ENCODE measurements at places on chromosomes 2 and 18. TPM values are rescaled to one million over a fixed set of nuclear protein-coding genes. Genes with fewer than 3 reads are reported as not detected.

The OSR1 gene
- 0.10 TPM for total RNA-seq

The RTN4 gene
- total RNA-seq = 76.5 TPM

The SERPINB10 gene
- 5.7 TPM for total RNA-seq

The DIS3L2 gene
- 26.8 TPM for total RNA-seq

The ST6GAL2 gene
- 0.21 TPM for total RNA-seq

All from mononuclear cell (primary cell).